Adipocyte (in vitro differentiated cells): ENCODE measurements at places on chromosomes 12 and 14.

GRCh38 chr14:26993556-26993955, 395.7 kb upstream of the NOVA1 start:
- no peak for DNase-seq

DNA sequence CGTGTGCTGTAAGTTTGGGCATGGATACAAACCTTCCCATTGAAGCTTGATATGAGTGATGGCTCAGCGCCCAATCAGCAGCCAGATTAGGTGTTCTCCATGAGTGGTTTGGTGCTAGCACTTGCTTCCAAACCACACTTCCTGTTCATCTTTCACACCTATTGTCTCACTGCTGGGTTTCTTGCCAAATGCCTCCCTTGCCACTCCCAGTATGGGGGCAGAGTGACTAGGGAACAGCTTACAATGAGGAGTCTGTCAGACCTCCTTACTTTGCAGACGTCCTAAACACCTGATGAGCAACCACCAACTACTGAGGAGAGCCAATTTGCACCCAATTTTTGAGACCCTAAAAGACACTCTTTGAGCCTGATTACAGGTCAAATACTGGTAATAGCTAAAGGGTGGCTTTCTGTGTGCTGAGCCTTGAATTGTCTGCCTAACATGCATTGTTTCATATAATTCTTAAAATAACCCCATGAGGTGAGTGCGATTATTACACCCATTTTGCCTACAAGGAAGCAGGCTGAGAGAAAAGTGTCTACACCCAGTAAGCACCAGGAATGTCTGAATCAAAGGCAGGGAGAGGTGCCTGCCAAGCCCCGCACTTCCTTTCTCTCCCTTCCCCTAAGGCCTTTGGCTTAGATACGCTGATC, 48.4 kb upstream of the FOS start:
- peak; percentile 26 for DNase-seq

DNA sequence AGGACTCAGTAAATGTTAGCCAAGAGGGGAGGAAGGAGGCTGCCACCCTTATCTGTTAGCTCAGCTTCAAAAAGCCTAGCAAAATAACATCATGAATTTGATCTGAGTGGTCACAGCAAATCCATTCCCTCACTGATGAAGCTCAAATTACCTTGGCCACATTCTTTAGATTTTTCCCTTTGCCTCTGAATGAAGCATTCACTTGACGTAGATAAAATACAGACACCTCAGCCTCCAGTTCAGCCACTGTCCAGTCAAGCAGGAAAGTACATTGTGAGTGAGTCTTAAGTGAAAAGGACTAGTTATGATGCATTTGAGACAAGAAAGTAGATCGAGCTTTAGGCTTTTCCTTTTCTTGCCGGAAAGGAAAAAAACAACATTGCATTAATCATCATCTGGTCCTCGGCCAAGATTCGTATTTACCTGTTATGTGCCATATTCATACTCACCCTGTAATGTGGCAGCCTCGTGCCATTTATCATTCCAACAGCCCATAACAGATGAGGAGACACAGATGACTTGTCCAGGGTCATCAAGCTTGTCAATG, 146.5 kb downstream of the ETV6 start:
- peak; percentile 58 for DNase-seq

- no peak for DNase-seq
Measured at GRCh38 chr12:57740656-57741412, 2.3 kb upstream of the AGAP2 start.

- DNase-seq, result peak; percentile 87
Measured at GRCh38 chr12:50401500-50402081, 906 bp downstream of the LARP4 start.

DNA sequence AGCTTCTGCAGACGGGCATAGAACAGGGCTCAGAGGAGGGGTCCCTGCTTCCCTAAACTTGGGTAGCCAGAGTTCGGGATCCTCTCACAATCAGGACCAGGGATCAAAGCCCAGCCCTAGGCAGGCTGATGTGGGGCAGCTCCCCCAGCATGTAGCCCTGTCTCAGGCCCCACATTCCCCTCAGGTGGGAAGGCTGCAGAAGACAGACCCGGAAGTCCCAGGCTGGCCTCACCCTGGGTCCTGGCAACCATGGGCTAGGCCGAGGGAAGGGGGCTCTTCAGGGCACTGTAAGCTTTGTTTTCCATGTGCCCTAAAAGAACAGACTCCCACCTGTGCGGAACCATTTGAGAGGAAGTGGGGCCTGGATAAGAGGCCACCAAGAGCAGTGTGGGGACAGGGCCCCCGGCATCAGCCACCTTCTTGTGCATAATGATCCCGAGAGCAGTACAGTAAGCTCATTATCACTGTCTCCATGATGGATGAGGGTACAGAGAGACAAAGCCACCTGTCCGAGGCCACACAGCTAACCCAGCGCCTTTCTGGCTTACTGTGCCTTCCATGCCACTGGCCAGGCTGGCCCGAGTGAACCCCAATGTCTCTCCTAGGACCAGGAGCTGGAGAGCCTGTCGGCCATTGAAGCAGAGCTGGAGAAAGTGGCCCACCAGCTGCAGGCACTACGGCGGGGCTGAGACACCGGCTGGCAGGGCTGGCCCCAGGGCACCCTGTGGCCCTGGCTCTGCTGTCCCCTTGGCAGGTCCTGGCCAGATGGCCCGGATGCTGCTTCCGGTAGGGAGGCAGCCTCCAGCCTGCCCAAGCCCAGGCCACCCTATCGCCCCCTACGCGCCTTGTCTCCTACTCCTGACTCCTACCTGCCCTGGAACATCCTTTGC, 11.5 kb downstream of the CHGA start:
- no peak for DNase-seq

GRCh38 chr14:69987406-69988121, 108.3 kb downstream of the SMOC1 start:
- no peak for DNase-seq

DNA sequence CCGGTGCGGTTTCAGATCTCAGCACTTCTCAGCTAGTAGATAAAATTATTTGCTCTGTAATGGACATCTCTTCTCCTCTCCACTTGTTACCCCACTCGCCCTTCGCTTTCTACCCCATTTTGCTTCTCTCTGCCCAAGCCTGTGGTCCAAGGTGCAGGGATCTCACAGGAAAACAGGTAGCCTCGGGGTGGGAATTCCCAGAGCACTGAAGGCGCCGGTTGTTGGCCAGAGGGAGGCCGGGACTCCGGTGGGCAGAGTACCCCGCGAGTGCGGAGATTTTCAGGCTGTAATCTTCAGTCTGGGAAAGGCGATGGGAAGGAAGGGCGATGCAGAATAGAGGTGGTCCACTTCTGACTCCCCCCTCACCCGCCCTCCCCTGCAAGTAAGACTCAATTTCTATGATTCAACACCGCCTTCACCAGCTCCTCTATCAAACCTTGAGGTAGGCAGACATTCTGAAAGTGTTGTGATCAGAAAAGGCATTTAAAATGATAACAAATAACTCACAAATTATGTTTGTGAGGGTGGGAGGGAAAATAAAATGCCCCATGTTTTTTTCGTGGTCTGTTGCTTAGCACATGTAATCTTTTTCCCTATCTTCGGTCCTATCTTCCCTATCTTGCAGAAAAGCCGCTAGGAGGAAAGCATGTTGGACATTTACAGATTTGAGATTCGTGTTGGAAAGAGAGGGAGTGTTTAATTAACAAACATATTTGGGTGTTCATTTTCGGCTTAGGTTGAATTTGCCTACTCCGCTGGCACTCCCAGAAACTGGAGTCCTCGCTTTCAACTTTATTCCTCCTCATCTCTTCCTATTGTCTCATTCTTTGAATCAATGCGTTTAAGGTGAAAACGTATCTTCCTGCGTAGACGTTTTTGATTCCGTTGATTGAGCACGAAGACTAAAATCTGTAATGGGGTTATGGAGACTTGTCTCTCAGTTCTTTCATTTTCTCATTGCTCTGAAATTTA, 8.5 kb downstream of the FOXG1 start:
- DNase-seq, result no peak

DNA sequence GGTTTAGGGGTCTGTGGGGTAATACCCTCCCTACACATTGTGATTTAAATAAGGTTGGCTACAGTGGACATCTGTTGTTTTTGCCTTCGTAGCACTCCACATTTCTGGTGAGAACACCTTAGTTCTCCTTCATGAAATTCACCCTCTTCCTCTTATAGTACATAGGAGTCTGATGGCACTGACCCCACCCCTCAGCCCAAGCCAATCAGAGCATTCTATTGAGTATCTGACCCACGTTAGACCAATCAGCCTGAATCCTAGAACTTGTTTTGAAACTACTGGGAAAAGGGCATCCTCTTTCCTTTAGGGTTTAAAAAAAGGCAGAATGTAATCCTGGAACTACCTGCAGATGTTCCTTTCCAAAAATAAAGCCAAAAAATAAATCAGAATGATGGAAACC, 15.8 kb upstream of the LRRC9 start:
- no peak for DNase-seq

DNA sequence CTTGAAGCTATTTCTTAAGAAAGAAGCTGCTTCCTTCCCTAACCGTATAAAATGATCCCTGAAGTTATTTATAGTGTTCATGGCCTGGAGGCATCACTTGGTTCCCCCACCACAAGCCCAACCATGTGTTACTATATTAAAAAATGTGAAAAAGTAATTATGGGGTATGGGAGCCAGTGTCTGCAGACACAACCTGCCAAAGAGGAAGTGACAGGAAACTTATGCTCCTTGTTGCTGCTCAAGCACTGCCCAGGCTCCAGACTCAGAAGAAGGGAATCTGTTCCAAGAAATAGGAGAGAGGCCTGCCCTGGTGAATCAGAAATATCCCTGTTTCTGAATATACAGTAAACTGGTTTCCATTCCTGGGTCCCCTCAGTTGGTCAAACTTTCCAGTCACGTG, 217.2 kb upstream of the BMP4 start:
- peak; percentile 36 for DNase-seq

DNA sequence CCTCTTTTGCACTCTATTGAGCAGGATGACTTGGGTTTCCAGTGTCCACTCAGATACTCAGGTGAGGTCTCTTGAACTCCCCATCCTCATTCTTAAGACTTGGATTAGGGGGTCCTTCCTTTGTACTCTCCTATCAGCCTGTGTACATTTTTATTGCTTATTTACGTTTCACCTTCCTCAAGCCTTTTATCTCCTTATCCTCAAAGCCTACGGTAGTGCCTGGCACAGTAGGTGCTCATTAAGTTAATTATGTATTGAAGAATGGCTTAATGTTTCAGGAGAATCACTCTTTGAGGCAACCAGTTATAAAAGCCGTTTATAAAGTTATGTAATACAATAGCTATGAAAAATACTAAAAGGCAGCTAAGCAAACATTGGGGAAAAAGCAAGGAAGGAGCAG, 315.7 kb downstream of the NPAS3 start:
- DNase-seq, result no peak

DNA sequence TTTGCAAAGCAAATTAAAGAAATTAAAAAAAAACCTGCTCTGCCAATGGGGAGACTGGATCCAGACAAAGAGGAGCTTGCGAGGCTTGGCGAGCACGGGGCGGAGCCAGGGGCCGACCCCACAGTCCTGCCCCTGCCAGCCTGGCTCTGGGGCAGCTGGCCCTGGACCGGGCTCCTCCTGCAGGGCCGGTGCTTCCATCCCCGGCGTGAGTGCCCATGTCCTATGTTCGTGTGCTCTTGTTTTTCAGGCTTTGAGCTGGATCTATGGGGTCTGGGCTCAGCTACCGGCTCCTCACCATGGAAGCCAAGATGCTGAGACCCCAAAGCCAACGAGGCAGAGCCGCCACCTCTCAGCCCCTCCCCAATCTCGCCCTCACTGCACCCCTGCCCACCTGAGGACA, 176.8 kb downstream of the KIF26A start:
- no peak for DNase-seq

- DNase-seq, result no peak
Measured at GRCh38 chr12:120774169-120774916, 48.7 kb downstream of the ACADS start.

DNA sequence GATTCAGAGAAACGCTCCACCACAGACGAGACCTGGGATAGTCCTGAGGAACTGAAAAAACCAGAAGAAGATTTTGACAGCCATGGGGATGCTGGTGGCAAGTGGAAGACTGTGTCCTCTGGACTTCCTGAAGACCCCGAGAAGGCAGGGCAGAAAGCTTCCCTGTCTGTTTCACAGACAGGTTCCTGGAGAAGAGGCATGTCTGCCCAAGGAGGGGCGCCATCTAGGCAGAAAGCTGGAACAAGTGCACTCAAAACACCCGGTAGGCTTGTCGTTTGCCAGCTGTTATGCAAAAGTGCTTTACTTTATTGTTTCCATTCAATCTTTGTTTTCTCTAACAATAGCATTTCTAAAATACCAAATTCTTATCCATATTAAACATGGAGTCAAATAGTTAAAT, 287.3 kb downstream of the NAV3 start:
- no peak for DNase-seq

DNA sequence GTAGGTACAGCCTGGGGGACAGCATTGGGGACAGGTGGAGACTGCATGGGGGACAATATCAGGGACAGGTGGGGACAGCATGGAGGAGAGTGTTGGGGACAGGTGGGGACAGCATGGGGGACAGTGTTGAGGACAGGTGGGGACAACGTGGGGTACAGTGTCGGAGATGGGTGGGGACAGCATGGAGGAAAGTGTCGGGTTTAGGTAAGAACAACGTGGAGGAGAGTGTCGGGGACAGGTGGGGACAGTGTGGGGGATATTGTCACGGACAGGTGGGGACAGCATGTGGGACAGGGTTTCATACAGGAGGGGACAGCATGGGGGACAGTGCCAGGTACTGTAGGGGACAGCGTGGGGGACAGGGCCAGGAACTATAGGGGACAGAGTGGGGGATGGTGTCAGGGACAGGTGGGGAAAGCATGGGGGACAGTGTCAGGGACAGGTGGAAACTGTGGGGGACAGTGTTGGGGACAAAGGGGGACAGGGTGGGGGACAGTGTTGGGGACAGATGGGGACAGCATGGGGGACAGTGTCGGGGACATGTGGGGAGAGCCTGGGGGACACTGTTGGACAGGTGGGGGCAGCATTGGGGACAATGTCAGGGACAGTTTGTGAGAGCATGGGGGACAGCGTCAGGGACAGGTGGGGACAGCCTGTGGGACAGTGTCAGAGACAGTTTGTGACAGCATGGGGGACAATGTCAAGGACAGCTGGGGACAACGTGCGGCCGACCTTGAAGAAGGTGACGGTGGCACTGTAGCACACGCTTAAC, 213.1 kb downstream of the TMEM121 start:
- DNase-seq, result no peak

DNA sequence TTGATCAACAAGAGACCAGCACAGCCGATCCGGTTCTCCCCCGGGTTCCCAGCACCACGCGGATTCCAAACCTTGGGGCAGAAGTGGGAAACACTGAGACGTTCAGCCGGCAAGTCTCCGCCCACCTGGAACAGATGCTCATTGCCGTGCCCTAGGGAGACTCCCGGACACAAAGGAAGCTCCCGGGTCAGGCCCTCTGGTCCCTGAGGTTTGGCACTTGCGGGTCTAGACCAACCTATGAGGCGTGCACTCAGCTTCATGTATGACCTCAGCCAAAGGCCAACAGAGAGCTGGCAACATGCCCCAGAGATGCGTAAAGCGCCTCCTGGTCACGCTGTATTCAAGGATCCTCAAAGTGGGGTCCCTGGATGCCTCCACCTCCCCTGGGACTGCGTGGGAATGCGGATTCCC, 2.5 kb downstream of the RIMBP2 start:
- no peak for DNase-seq

- DNase-seq, result no peak
Measured at GRCh38 chr12:23141335-23141734, 516.4 kb downstream of the ETNK1 start.
